ENCODE measurements at places on chromosomes 12 and 14.

GRCh38 chr14:52338051-52338681 lies 24.1 kb downstream of the PTGER2 start:
- DNase-seq, result peak; percentile 69

- peak; percentile 82 for DNase-seq
Measured at GRCh38 chr12:18250313-18250916, 10.9 kb upstream of the PIK3C2G start.

DNA sequence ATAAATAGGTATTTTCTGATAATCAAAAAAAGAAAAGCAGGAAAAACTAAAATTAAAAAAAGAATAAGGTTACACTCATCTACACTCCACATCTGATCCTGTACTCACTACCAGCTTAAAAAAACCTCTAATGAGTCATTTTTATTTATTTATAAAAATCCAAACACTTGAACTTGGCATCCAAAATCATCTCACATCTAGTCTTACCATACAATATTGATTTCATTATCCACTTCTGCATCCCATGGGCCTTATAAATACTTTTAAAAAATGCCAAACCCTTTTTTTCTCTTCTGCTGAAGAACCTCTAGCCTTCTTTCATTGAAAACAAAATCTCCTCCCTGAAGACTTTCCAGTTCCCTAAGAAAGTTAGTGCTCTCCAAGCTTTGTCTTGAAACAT lies 109.7 kb downstream of the TMTC3 start:
- no peak for DNase-seq

- no peak for DNase-seq
Measured at GRCh38 chr14:75673345-75674035, 12.4 kb downstream of the TTLL5 start.

DNA sequence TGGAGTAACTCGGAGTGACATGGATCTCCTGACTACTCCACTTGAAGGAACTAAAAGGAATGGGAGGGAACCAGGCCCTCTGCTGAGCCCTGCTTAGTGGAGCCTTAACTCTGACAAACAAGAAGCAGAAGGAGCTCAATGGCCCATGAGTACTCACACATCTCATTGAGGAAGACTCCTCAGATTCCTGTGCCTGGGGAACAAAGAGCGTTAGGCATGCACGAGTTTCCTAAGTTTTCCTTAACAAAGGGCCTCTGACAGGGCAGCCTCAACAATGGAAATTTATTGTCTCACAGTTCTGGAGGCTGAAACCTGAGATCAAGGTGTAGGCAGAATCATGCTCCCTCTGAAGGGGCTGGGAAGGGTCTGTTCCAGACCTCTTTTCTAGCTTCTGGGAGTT lies 185.7 kb upstream of the NTF3 start:
- no peak for DNase-seq

- no peak for DNase-seq
Measured at GRCh38 chr14:100540141-100540925, 46.9 kb downstream of the BEGAIN start.

DNA sequence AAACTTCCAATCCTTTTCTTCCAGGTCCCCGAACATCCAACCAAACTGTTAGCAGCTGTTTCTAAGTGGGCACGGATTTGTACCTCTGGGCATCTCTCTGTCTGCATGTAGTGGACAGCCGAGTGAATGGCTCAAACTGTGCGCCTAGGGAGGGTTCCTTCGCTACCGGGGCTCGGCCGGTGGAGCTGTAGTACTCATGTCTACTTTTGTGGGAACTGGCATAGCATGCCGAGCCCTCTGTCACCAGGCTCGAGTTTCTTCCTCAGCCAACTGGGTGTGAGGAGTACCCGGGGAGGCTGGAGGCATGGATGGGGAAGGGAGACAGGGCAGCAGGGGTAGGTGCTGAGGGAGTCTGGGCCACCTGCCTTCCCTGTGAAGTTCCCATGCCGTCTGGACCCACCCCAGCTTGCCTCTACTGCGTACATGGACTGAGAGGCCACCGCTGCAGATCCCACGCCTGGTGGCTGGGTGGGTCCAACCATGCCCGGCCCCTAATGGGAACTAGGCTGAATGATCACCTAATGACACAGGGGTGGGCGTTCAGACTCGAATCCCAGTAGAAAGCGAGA lies 23.0 kb downstream of the TNFAIP2 start:
- DNase-seq, result no peak

- DNase-seq, result no peak
Measured at GRCh38 chr12:68790081-68790951, 17.7 kb upstream of the MDM2 start.

DNA sequence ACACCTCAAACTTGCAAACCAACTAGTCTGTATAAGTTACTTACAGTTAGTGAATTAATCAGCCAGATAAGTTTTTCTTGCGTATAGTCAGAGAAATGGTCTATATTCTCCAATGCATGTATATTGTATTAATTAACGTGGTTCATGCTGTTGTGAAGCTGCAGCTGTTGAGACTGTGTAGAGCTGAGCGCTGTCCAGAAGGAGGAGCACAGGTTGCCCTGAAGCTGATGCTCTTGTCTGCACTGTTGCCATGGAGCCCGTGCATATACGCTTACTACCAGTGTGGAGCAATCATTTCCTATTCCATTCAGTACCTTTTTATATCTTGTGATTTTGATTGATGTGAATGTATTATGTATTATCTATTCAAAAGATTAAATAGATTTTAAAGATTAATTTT lies 74.3 kb upstream of the ARID2 start:
- DNase-seq, result peak; percentile 63

- no peak for DNase-seq
Measured at GRCh38 chr14:90091393-90091792, 29.6 kb downstream of the KCNK13 start.

GRCh38 chr12:100564090-100564489 lies 9.4 kb upstream of the GAS2L3 start:
- no peak for DNase-seq

GRCh38 chr14:83860631-83861155 lies 1669.3 kb upstream of the FLRT2 start:
- DNase-seq, result no peak

GRCh38 chr14:67514203-67514607 lies 18.9 kb upstream of the PLEKHH1 start:
- no peak for DNase-seq

GRCh38 chr12:111443086-111443485 lies 37.4 kb downstream of the SH2B3 start:
- no peak for DNase-seq

GRCh38 chr12:31736472-31736871 lies 7.7 kb upstream of the AMN1 start:
- DNase-seq, result no peak

DNA sequence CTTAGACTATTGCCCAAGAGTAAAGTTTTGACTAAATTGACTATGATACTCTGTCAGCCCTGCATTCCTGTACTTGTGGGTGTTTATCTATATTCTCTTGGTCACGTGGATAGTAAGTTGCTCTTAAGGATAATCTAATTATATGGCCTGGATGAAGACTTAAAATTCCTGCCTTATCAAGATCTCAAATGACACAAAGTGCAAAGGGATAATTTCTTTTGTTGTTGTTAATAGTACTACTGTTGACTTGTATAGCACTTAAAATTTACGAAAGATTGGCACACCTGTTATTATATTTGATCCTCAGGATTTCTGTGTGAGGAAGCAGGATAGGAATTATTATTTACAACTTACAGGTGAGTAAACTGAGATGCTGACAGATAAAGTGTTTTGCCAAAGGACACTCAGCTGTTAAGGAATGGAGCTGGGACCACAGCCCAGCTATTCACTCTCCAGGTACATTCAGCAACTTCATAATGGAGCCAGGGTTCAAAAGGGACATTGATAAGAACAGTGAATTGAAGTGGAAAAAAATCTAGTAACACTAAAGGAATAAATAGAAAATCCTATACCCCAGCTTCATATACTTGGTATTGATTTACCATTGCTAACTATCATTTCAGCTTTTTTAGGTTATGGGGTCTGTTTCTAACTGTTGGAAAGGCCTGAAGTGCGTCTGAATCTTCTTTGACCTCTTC lies 53.4 kb upstream of the EVL start:
- DNase-seq, result no peak

DNA sequence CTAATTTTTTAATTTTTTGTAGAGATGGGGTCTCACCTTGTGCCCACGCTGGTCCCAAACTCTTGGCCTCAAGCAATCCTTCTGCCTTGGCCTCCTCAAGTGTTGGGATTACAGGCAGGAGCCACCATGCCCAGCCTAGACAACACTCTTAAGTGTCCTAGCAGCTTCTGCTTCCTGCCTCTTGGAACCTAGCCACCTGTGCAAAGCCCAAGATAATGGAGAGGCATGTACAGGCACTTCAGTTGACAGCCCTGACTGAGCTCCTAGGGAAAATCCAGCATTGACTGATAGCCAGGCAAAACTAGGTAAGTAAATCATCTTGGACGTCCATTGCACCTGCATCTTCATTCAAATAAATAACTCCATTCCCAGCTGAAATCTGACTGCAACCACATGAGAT lies 15.5 kb downstream of the COX14 start:
- peak; percentile 78 for DNase-seq

DNA sequence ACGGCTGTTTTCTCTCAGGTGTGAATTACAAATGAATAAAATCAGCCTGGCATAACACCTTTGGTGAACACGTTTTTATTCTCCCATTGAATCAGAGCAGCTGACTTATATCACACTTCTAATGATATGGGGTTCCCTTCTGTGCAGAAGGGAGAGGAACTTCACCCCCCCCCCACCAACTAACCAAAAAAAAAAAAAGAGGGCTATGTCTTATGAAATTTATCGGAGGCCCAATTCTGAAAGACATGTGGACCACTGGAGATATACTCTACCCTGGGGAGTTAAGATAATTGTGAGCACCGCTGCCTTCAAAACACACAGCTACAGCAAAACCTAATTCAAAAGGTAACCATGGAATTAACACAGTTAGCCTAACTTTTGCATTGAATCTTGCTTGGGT lies 4.6 kb downstream of the BCL11B start:
- DNase-seq, result no peak

DNA sequence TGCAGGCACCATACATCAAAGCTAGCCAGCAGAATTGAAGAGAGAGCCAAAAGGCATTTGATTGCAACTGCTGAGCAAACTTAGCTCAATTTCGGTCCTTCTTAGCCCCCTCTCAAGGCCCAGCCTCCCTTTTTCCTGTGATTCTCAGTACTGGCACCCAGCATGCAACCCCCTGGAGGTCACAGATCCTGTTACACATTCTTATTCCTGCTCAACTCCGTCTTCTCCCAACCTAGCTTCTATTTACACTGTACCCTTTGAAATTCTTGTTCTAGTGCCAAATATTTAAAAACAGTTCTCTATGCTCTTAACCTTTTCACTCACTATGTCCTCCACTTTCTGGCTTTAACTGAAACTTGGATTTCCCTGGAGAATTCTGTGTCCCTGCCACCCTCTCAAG lies 131.3 kb upstream of the CPSF6 start:
- no peak for DNase-seq

- no peak for DNase-seq
Measured at GRCh38 chr14:50191499-50191898, 39.9 kb downstream of the SOS2 start.

GRCh38 chr12:64560396-64561301 lies 49.6 kb upstream of the RASSF3 start:
- DNase-seq, result no peak

DNA sequence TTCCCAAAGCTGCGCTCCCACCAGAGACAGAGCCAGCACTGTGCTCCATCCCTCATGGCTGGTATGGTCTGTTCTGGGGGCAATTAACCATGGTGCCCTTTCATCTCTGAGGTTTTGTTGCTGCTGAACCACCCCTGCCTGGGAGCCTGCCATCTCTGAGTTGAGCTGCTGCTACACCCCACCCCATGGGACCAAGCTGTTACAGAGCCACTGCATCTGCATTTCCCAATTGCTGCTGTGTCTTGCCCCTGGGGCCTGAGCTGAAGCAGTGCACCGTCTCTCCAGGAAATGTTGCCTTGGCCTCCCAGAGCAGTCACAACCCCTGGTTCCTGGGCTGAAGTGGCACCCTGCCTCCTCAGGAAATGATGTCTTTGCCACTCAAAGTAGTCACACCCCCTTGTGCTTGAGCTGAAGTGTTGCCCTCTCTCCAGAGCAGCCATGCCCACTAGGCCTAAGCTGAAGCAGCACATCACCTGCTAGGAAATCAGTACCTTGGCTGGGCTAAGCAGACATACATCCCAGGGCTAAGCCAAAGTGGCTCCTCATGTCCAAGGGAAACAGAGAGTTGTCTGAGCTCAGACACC lies 140.3 kb downstream of the RERGL start:
- peak; percentile 7 for DNase-seq

DNA sequence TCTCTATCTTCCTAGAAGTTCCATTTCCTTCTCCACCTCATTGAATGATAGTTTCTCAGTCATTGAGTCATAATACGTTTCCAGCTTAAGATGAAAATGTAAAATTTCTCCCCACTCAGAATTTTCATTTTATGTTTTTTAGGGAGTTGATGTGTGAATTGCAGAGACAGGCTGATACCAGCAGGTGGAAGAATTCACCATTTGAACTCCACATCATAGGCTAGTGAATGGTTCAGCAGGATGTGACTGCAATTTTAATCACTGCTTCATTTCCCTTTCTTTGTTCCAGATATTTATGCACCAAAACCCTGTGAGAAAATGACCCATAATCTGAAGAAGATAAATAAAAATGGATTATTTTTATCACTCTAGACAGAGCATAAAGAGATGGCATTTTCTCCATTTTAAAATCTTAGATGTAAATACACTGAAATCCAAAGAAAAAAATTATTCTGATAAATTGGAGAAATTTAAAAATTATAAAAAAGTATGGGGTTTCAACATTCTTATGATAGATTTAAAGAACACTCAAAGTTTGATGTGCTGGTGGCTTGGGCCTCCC lies 10.6 kb upstream of the PYGL start:
- peak; percentile 76 for DNase-seq

GRCh38 chr12:101909646-101910045 lies 32.3 kb downstream of the DRAM1 start:
- no peak for DNase-seq

DNA sequence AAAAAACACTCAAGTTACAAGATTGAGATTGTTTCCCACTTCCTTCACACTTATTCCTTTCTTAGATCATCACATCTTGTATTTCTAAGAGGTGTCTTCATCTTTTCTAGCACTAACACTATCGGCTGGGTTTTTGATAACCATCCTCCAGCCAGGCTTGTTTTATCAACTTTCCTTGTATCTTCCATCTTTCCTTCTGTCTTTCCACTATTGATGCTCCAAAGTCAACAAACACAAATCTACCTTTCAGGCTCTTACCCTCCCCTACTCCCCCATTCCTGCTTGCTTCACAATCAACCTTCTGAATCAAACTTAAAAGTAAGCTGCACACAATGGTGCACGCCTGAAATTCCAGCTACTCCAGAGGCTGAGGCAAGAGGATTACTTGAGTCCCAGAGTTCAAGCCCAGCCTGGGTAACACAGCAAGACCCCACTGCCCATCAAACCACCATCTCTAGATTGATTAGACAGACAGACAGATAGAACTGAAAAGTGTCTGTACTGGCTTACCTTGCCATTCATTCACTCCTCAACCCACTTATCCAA lies 12.9 kb downstream of the MED13L start:
- no peak for DNase-seq
